Activated CD4-positive, CD25-positive, alpha-beta regulatory T cell (primary cell): ENCODE measurements at places on chromosomes 12 and 14.

DNA sequence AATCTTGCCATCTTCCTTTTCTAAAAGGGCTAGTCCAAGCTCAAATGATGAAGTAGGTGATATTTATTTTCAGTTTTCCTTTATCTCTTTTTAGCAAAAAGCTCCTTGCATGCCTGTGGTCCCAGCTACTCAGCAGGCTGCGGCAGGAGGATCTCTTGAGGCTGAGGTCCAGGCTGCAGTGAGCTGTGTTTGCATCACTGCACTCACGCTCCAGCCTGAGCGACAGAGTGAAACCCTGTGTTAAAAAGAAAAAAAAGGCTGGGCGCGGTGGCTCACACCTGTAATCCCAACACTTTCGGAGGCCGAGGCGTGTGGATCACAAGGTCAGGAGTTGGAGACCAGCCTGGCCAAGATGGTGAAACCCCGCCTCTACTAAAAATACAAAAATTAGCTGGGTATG is 5.0 kb downstream of the TMEM116 start:
- DNase-seq: no peak

- DNase-seq: no peak
These were observed 36.8 kb downstream of the HSP90AA1 start for GRCh38 chr14:102050026-102050405.

GRCh38 chr14:102215071-102215470 is 75.4 kb downstream of the WDR20 start:
- DNase-seq: no peak

DNA sequence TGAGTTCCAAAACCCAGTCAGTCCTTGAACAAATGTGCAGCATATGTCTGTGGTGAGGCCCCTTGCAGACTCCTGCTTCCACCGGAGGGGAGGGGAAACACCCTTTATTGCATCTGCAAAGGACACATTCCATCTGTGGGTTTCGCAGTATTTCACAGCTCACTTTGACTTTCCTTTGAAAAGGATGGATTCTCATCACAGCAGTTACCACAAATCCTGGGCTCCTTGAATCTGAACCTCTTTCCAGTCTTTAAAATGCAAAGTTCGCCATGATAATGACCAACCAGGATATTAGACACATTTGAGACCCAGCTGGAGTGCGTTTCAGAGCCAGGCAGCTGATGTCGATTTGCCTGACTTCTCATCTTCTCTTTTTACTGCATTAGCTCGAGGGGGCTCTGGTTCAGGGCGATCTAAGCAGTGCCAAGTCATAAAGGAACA is 242.4 kb downstream of the SLC15A4 start:
- no peak for DNase-seq

GRCh38 chr12:51419425-51420193 is 5.0 kb upstream of the SLC4A8 start:
- DNase-seq: no peak

- peak; percentile 39 for DNase-seq
These were observed 818 bp upstream of the SUOX start for GRCh38 chr12:55996201-55996714.

DNA sequence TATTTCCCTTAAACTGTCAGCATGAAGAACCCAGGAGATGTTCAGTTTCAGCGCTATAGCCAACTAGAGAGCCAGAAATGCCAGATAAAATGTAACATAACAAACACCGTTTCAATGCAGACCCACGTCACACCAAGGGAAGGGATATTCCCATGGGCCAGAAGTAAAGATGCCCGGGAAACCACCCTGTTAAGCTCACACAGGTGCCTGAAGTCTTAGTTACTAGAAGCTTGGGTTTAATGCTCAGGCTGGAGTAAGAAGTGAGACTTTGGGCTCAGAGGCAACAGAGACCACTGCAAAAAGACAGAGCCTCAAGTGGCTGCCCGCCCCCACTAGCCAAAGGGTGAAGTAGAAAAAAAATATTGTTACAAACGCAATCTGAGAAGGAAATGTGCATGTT is 52.3 kb downstream of the SYNE3 start:
- no peak for DNase-seq
